ENCODE measurements at places on chromosomes 2 and 18.

- no peak for DNase-seq
Measured at GRCh38 chr18:9851511-9851910, 34.3 kb upstream of the TXNDC2 start.

GRCh38 chr2:173488861-173489260 is 134.2 kb downstream of the CDCA7 start:
- DNase-seq = no peak

- no peak for DNase-seq
Measured at GRCh38 chr18:36821681-36822080, 7.1 kb downstream of the TPGS2 start.

DNA sequence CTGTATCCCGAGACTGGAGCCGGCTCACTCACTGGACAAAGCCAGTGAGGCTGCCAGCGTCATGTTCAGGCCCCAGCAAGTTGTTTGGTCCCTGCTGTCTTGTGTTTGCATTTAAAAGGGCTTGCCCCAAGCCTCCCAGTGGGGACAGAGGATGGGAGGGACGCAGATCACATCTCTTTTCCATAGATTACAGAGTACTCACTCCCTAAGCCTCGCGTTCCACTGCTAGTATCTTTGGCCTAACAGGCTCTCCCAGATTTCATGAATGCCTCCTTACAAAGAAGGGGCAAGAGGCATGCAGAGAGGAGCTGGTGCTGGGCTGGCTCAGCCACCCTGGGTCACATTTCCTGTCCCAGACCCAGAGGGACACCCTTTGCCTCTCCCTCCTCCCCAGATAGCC is 59.1 kb downstream of the CMPK2 start:
- DNase-seq = no peak

DNA sequence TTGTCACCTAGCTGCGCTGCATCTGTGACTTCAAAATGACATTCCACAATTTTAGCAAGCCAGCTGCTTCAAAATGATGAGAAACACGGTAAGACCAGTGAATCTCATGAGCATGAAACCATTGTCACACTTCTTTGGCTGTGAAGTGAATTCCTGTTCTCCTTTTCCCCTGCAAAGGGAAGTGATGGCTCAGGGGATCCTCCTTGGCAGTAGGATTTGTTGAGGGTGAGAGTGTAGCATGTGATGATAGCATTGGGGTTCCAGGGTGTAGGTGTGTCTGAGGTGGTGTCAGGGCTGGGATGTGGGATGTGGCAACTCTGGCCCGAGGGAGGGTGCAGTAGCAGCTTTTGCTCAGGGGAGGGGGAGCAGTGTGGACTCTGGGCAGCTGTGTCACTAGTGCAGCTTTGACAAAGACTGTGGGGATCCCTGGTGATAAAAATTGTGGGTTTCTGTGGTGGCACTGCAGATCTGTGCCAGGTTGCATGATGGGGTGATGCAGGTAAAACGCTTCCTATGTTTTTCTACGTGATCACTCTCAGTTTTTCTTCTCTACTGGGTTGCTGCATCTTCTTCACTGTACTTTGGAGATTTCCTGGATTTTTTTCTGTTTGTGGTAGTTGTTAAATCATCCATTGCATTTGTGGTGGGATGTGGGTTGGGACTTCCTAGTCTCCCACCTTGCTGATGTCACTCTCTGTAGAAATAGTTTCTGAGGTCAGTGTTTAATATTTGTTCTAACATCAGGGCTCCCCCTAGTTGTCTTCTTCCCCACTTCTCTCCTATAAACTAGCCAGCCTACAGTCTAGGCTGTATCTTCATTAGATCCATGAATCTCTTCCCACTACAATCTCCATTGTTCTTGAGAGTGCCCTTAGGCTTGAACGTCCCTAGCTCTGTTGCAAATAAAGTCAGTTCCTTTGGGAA is 107.0 kb downstream of the ACTR3 start:
- DNase-seq = no peak

GRCh38 chr18:24868760-24869237 is 408.4 kb downstream of the HRH4 start:
- no peak for DNase-seq

Data from glomerular endothelial cell (primary cell).